ENCODE measurements at places on chromosomes 1 and 21. TPM values are rescaled to one million over a fixed set of nuclear protein-coding genes. Genes with fewer than 3 reads are reported as not detected.
A peak's percentile ranks its signal among the peaks of the same experiment; 100 is the strongest.

The AGT gene
- total RNA-seq, result 1.0 TPM

The NPL gene
- 4.1 TPM for total RNA-seq

The RAB42 gene
- total RNA-seq, result 10.1 TPM

GRCh38 chr1:46131093-46131492 is 1.3 kb downstream of the PIK3R3 start:
- DNase-seq, result no peak

- peak; percentile 31 for DNase-seq
These were observed at the start of gene RGL1 for GRCh38 chr1:183804916-183805841. TSS of gene RGL1 (plus strand) at chr1:183805120. CDS start at chr1:183805298, 178 bp downstream.

GRCh38 chr1:108049178-108049819 is 84.3 kb upstream of the VAV3 start:
- DNase-seq, result peak; percentile 44

DNA sequence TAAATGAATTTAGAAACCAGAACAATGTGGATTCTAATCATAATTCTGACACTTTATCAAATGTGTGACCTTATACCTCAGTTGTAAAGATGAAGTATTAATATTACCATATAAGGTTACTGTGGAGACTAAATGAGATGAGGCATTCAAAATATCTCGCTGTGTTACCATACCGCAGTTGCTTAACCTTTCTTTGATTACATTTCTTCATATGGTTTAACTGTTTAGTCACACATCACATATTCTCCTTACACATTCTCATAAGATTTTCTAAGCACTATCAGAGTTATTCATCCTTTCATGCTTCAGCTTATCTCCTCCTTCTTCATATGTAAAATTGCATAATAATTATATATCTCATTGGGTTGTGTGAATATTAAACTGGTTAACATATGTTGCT is 88.9 kb downstream of the LRRC53 start:
- no peak for DNase-seq

DNA sequence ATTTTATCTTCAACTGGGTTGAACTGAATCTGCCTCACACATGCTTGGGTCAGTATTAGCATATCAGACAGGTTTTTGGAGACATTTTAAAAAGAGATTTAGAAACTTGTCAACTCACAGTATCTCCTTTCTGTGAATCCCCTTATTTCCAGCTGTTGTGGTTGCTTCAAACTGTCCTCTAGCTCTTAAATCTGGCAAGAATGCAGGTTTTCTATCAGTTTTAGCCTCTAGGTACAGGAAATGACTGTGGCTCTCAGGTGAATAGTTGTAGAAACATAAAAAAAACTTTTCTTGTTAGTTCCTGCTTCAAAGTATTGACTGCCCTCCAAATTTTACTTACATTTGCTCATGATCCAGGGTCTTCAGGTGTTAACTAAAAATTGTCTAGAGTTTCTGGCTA is 495.7 kb upstream of the TMPRSS15 start:
- DNase-seq, result no peak

- no peak for DNase-seq
These were observed 40.8 kb downstream of the ITSN1 start for GRCh38 chr21:33682992-33683627.

DNA sequence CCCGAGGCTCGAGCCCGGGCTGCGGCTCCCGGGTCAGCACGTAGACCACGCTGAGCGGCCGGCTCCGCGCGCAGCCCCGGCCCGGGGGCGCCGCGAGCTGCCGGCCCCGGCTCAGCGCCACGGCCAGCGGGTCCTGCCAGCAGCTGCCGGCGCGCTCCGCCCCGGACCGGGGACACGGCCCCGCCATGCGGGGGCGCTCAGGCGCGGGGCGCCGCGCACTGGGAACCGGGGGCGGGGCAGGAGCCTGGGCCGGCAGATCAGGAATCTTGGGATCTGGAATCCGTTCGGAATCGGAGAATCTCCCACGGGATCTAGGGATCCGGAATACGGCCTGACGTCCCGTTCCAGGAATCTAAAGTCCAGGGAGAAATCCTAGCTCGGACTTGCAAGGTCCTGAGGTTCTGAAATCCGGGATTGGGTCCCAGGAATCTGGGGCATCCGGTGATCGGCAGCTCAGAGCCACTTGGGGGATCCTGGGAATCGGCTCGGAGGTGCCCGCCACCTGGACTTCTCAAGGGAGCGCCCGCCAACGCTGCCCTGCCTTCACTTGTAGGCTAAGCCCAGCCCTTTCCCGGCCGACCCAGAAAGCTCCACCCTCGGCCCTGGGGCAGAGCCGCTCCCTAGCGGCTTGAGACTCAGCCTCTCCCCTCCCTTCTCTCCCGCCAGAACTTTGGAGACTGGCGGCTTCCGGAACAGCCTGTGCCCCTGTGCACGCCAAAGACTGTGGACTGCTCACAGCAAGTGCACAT is at the start of gene MAP3K6:
Gene MAP3K6, minus strand, starts transcription at position 551 of the 749 bp plus-strand sequence. Its CDS starts 364 bp downstream, at position 187.
- peak; percentile 83 for DNase-seq

GRCh38 chr1:211537253-211537652 is 41.7 kb downstream of the SLC30A1 start:
- no peak for DNase-seq

GRCh38 chr1:241813768-241814320 is 34.2 kb upstream of the EXO1 start:
- DNase-seq, result no peak

GRCh38 chr1:88293691-88294190 is 390.3 kb upstream of the PKN2 start:
- DNase-seq, result no peak

- no peak for DNase-seq
These were observed 31.5 kb upstream of the LRP8 start for GRCh38 chr1:53359225-53359933.

DNA sequence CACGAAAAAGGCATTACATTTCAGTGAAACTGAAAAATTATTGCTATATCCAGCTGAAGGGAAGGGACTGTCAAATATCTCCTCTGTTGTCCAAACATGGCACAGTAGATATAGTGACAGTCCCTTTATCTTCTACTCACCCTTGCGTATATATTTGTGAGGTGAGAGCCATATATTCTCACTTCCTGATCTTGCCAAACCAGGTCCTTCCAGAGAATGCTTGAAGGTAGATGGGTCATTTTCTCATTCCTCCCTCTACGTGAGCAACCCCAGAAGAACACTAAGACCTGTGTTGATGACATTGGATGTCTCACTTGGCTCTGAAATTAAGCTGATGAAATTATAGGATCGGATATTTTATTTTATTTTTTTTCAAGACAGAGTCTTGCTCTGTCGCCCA is 151.2 kb downstream of the DHRS3 start:
- DNase-seq, result no peak

DNA sequence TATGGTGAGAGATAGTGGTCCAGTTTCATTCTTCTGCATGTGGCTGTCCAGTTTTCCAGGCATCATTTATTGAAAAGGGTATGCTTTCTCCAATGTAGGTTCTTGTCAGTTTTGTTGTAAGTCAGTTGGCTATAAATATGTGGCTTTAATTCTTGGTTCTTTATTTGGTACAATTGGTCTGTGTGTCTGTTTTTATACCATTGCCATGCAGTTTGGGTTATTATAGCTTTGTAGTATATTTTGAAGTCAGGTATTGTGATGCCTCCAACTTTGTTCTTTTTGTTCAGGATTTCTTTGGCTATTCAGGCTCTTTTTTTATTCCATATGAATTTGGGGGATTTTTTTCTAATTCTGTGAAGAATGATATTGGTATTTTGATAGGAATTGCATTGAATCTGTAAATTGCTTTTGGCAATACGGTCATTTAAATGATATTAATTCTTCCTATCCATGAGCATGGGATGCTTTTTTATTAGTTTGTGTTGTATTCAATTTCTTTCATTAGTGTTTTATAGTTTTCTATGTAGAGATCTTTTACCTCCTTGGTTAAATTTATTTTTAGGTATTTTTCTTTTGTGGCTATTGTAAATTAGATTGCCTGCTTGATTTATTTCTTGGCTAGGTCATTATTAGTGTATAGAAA is 3.3 kb downstream of the DNAH14 start:
- DNase-seq, result no peak

Measured in WTC11 (cell line).